Chondrocyte (in vitro differentiated cells): ENCODE measurements at places on chromosomes 1 and 21. TPM values are rescaled to one million over a fixed set of nuclear protein-coding genes. Genes with fewer than 3 reads are reported as not detected.

- H3K27ac ChIP-seq, result no peak overlapping the region
- H3K27me3 ChIP-seq, result no peaks in the 10 kb centered on the region
- no peak for DNase-seq
- H3K4me3 ChIP-seq, result no peak overlapping the region
These were observed 3.2 kb upstream of the ARTN start for GRCh38 chr1:43930168-43930948.

- H3K4me1 ChIP-seq, result no peaks in the 10 kb centered on the region
- peaks cover 4% of the 10 kb centered on the region for H3K27me3 ChIP-seq
- no peak overlapping the region for H3K4me3 ChIP-seq
- H3K27ac ChIP-seq, result no peak overlapping the region
- DNase-seq, result no peak
These were observed 145.3 kb downstream of the S1PR1 start for GRCh38 chr1:101382135-101382534.

GRCh38 chr21:42679319-42680057 lies 26.1 kb downstream of the PDE9A start:
- DNase-seq, result no peak
- H3K36me3 ChIP-seq, result no peaks in the 10 kb centered on the region
- H3K27me3 ChIP-seq, result peaks cover 54% of the 10 kb centered on the region
- H3K4me1 ChIP-seq, result peaks cover 32% of the 10 kb centered on the region

DNA sequence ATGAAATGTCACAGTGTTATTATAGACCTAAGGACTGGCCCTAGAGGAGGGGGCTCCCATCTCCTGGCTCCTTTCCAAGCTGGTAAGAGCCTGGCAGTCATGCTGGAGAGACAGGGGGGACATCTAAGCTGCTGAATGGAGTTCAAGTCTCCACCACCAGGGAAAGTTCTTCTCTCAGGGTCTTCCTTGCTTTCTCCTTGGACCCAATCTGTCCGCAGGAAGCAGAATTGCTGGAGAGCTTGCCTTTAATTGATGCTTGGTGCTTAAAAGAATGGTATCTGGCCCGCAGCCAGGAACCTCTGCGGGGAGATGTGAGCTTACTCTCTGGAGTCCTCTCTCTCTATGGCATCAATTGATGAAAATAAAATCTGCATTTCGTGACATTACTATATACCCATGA lies 25.1 kb downstream of the IRF2BP2 start:
- no peaks in the 10 kb centered on the region for H3K36me3 ChIP-seq
- no peak for DNase-seq
- H3K4me1 ChIP-seq, result peaks cover 60% of the 10 kb centered on the region
- H3K27ac ChIP-seq, result peak overlapping the region; percentile 80
- no peak overlapping the region for H3K4me3 ChIP-seq

Gene ACTN2
- 0.28 to 0.47 TPM in 2 of 3 replicates, not detected in the other for total RNA-seq

Gene LAMC1
- total RNA-seq, result 307 to 453 TPM (median 449 TPM) in 3 replicates
